ENCODE measurements at places on chromosomes 3 and 15. TPM values are rescaled to one million over a fixed set of nuclear protein-coding genes. Genes with fewer than 3 reads are reported as not detected.

The CNTN4 gene
- not detected for total RNA-seq

The HESX1 gene
- 3.4 TPM for total RNA-seq

The AADACL2 gene
- not detected for total RNA-seq

The FBN1 gene
- total RNA-seq: 1.3 TPM

The SQOR gene
- 42.2 TPM for total RNA-seq

The PP2D1 gene
- total RNA-seq: not detected

All from PC-9 (cell line).